ENCODE measurements at places on chromosomes 16 and 17.

GRCh38 chr16:80407265-80407987, 133.4 kb upstream of the DYNLRB2 start:
- DNase-seq, result no peak

DNA sequence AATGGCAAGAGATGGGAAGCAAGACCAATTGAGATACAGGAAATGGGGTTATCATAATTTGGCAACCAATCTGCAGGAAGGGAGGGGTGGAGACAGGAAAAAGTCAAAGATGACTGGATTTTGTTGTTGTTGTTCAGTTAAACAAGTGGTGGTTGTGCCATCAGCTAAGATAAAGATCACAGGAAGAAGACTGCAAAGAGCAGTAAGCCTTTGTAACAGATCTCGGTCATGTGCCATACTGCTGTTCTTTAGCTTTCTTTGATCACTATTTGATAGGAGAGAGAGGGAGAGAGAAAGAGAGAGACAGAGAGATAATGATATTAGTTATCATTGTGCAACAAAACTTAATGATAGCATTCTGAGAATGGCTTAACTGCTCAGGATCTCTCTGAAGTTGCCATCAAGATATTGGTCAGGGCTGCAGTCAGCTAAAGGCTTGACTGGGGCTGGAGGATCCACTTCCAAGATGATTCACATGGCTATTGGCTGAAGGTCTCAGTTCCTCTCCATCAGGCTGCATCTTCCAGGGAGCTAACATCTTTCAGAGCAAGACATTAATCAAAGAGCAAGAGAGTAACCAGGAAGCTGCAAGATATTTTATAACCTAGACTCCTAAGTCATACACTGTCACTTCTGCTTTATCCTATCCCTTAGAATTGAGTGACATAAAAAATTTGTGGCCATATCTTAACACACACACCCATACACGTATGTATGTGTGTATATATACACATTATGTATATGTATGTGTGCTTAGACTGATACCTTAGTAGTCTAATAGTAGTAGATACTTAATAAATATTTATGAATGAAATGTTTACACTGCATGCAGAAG, 405.0 kb downstream of the SHISA9 start:
- DNase-seq, result no peak

DNA sequence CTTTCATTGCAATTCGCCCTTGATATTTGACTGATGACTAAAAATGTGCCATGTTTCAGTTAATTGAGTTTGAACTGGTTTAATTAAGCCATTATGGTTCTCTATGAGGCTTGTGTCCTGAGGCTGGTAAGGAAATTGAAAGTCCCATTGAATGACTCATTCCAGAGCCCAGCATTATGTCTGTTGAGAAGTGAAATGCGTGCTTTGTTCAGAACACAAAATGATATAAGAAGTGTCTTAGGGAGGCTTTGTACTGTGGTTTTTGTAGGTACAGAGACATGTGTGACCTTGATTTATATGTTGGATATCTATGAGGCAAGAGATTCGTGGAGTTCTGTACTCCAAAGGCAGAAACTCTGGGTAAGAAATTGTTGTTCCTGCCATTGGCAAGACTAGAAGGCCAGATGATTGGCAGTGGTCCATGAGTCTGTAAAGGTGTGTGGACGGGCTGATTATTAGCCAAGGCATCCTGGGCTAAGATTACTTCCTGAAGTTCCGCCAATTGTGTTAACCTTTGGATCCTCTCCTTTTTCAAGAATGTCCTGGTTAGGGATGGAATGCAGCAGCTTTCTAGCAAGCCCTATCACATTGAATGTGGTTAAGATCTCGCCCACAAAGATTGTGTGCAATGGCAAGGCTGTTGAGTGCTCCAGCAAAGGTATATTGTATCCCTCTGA, 103.7 kb downstream of the NPIPB5 start:
- DNase-seq, result no peak

GRCh38 chr16:89325861-89326471, 108.5 kb downstream of the ZNF778 start:
- no peak for DNase-seq

GRCh38 chr17:46883871-46884520, 32.6 kb downstream of the WNT9B start:
- no peak for DNase-seq
